ENCODE measurements at places on chromosomes 12 and 14.

GRCh38 chr14:93232159-93232558 is 25.1 kb downstream of the UBR7 start:
- no peak for DNase-seq

- no peak for DNase-seq
These were observed 6.4 kb upstream of the CCDC60 start for GRCh38 chr12:119328111-119328510.

DNA sequence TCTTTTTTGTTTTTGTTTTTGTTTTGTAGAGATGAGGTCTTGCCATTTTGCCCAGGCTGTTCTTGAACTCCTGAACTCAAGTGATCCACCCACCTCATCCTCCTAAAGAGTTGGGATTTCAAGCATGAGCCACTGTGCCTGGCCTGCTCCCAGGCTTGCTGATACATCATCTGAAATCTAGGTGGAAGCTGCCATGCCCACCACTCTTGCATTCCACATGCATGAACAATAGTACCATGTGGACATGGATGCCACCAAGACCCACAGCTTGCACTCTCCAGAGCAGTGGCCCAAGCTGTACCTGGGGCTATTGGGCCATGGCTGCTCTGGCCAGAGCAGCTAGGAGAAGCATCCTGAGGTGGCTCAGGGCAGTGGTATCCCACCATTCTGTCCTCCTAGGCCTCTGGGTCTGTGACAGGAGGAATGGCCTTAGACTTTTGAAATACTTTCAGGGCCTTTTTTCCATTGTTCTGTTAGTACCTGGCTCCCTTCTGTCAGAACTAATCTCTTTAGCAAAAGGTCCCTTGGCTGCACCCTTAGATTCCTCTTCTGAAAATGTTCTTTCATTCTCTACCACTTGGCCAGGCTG is 13.7 kb downstream of the FLVCR2 start:
- no peak for DNase-seq

DNA sequence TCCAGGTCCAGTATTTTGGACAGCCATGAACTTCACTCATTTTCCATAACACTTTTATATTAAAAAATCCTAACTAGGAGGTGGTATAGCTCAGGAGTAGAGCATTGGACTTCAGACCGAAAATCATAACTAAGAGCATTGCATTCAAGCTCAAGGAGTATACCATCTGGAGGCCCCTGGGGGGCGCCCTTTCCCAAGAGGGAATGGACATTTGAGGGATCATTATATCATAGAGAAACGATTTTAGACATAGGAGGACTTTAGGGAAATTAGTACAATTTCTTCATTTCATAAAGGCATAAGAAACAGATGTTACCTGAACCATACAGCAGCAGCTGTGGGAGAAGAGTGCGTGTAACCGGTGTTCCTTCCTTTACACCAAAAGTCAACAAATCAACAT is 5.2 kb upstream of the ATG14 start:
- DNase-seq: peak; percentile 15

DNA sequence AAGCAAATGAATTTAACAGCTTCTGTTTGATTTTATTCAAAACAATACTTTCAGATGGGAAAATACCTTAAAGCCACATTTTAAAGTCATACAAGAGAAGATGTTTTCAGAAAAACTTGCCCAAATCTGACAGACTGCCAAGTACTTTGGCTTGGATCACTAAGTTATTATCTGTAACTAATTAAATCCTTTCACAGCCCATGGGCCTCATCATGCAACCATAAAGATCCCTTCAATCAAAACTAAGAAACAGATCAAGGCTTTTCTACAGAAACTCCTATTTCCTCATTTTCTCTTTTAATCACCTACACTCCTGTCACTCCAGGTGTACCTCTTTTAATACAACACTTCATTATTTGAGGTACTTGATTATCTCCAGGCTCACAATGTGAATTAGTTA is 28.1 kb downstream of the BLTP3B start:
- peak; percentile 60 for DNase-seq

- no peak for DNase-seq
These were observed 9.5 kb downstream of the RFLNA start for GRCh38 chr12:124304314-124304790.

DNA sequence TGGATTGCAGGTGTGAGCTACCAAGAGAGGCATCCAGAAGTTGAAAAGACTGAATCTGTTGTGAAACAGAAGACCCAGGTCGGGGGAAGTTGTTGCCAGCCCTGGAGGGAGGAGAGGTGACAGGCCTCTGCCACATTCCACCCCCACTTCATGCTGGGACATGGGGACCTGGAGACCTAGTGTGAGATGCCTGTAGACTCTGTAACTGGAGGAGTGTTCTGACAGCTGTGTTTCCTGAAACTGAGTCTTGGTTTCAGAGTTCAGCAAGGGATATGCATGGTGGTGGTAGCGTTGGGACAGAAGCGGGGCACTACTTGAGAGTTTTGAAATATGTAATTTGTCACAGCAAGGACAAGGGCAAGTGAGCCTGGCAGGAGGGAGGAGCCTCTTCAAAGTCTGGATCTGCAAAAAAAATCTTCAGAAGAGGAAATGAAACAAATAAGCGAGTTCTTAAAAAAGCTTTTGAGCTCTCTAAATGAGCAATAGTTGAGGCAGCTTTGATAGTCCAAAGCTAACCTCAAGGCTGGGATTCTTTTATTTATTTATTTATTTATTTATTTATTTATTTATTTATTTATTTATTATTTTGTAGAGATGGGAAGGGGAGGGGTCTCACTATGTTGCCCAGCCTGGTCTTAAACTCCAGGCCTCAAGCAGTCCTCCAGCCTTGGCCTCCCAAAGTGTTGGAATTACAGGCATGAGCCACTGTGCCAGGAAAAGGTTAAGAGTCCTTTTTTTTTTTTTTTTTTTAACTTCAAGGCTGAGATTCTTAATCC is 58.9 kb upstream of the EEA1 start:
- DNase-seq: no peak

GRCh38 chr12:132099739-132100138 is 44.4 kb downstream of the DDX51 start:
- no peak for DNase-seq

GRCh38 chr12:59396519-59396918 is 199.3 kb upstream of the SLC16A7 start:
- no peak for DNase-seq

- DNase-seq: peak; percentile 93
These were observed 120.4 kb downstream of the ANO6 start for GRCh38 chr12:45336331-45336730.

- no peak for DNase-seq
These were observed 729 bp upstream of the M6PR start for GRCh38 chr12:8950221-8950527.

- DNase-seq: no peak
These were observed 973.3 kb downstream of the BCL11B start for GRCh38 chr14:98298481-98299244.

GRCh38 chr12:88309546-88309945 is 167.4 kb downstream of the TMTC3 start:
- peak; percentile 67 for DNase-seq

- peak; percentile 63 for DNase-seq
These were observed 4.2 kb downstream of the PCNX4 start for GRCh38 chr14:60095781-60096450.

- peak; percentile 3 for DNase-seq
These were observed 567 bp downstream of the FUT8 start for GRCh38 chr14:65412856-65413738.

GRCh38 chr12:38501991-38502390 is 185.4 kb downstream of the ALG10B start:
- DNase-seq: no peak

GRCh38 chr12:71947645-71948105 is 9.0 kb downstream of the TPH2 start:
- DNase-seq: no peak

- DNase-seq: no peak
These were observed 40.8 kb upstream of the CSRP2 start for GRCh38 chr12:76919383-76920171.

- DNase-seq: peak; percentile 78
These were observed 109.6 kb downstream of the BCAT1 start for GRCh38 chr12:24839268-24839791.

DNA sequence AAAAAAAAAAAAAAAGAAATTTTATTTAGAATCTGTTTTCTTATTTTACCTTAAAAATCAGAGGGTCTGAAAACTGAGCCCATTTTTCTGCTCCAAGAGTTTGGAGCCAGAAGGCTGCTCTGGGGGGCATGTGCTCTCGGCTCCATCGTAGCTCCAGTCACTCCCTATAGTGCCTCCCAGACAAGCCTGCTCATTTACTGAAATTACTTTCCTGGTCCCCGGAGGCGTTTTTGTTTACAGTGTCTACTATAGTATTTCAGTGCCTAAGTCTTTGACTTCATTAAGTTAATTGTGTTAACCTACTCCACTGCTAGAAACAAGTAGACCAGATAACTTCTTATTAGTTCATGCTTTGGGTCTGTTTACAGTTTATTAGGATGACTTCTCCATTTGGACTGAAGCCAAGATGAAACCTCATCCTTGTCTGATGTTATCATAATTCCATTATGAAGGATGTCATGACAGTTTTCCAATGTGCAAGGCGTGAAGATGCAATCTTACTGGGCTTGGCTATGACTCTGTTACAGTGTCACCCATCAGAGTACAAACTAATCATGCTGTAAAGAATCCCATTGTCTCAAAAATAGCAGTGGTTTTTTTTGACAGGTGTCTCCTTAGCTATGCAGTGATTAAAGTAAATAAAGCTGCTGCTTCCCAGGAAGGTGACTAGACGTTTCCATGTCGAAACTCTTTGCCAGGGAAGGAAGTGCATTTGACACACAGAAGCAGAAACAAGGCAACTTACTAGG is 182.3 kb downstream of the TMEM132C start:
- peak; percentile 38 for DNase-seq

GRCh38 chr12:26345471-26346003 is 150.2 kb downstream of the SSPN start:
- DNase-seq: peak; percentile 36

- peak; percentile 1 for DNase-seq
These were observed at the start of gene RGS6 for GRCh38 chr14:71932229-71932981. RGS6 (plus strand) TSS chr14:71932429.

GRCh38 chr14:68506021-68506644 is 286.7 kb downstream of the ZFP36L1 start:
- DNase-seq: peak; percentile 82

DNA sequence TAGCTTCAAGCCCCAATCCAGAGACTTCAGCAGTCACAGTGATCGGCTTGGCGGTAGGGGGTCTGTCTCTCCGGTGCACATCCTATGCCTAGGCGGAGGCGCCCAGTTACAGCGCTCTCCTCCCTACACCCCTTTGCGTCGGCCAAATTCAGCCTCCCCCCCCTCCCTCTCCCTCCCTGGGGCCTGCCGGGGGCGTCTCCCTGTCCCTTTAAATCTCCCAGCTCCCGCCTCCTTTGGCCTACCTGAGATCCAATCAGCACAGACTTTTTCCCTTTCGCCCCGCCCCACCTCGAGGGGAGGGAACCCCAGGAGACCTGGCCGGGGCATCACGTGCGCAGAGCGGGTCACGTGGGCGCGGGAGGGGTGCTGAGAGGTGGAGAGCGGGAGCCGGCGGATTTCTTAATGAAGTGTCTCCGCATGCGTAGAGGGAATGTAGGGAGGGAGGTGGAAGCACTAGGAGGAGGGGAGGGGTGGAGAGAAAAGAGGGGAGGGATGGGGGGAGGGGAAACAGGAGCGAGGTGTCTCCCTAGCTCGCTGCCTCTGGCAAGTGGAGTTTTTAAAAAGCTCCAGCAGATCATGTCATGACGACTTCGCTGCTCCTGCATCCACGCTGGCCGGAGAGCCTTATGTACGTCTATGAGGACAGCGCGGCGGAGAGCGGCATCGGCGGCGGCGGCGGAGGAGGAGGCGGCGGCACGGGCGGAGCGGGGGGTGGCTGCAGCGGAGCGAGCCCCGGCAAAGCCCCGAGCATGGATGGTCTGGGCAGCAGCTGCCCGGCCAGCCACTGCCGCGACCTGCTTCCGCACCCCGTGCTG is at the start of gene HOXC13:
HOXC13 (plus strand) TSS at position 506 of the 815 bp plus-strand sequence; CDS start at position 582, 76 bp downstream.
- peak; percentile 9 for DNase-seq

DNA sequence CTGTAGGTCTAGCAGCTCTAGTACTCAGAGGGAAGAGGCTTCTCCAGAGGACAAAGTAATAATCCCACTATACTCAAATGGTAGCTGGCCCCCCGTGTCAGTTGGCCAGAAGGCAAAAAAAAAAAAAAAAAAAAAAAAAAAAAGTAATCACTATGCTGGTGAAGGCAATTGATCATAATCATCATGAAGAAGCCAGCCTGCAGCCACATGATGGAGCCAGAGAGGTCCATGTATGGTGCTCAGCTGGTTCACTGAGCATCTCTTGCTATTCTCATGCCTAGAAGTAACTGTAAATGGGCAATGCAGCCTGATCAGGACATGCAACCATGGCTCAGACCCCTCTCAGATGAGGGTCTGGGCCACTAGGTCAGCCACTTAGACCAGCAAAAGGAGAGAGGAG is 378.8 kb downstream of the MED13L start:
- no peak for DNase-seq

- no peak for DNase-seq
These were observed 126.4 kb downstream of the GPR135 start for GRCh38 chr14:59338761-59339160.

- no peak for DNase-seq
These were observed 80.7 kb downstream of the GRIN2B start for GRCh38 chr12:13900718-13901117.

- DNase-seq: no peak
These were observed 116.8 kb upstream of the ABCD2 start for GRCh38 chr12:39736406-39736805.

DNA sequence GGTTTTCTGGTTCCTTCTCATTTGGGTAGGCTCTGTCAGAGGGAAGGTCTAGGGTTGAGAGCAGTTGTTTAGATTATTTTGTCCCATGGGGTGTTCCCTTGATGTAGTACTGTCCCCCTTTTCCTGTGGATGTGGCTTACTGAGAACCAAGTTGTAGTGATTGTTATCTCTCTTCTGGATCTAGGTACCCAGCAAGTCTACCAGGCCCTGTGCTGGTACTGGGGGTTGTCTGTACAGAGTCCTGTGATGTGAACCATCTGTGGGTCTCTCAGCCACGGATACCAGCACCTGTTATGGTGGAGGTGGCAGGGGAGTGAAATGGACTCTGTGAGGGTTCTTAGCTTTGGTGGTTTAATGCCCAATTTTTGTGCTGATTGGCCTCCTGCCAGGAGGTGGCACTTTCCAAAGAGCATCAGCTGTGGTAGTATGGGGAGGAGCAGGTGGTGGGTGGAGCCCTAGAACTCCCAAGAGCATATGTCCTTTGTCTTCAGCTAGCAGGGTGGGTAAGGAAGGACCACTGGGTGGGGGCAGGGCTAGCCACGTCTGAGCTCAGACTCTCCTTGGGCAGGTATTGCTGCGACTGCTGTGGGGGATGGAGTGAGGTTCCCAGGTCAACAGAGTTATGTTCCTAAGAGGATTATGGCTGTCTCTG is 179.3 kb upstream of the BTG1 start:
- no peak for DNase-seq

DNA sequence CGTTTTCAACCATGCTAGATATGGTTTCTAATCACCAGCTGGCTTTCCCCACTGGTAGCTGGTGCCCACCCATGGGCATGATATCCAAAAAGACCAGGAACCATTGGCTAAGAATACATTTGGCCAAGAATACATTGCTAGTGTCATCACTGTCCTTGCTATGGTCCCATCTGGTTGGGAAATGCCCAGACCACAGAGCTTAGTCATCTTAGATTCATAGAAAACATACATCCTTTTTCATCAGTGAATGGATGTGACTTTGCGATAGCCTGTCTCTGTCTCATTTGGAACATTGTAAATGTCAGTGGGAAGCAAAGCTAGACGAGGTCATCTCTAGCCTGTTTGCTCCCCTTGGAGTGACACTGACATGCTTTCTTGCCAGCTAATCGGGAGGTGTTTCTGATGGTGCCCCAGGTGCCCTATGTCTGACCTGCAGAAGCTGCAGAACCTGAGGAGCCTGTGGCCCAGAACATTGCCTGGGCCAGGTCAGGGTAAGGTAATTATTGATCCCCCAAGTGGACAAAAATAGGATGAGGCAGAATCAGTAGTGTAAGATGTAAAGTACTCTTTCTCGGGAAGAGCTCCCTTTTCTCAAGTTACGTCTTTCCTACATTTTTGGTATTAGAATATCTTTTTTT is 194.8 kb downstream of the SLC41A2 start:
- peak; percentile 75 for DNase-seq
